ENCODE measurements at places on chromosomes 1 and 21. TPM values are rescaled to one million over a fixed set of nuclear protein-coding genes. Genes with fewer than 3 reads are reported as not detected.
A peak's percentile ranks its signal among the peaks of the same experiment; 100 is the strongest.

GRCh38 chr1:218613105-218613504, 268.0 kb downstream of the TGFB2 start:
- no peak for DNase-seq

DNA sequence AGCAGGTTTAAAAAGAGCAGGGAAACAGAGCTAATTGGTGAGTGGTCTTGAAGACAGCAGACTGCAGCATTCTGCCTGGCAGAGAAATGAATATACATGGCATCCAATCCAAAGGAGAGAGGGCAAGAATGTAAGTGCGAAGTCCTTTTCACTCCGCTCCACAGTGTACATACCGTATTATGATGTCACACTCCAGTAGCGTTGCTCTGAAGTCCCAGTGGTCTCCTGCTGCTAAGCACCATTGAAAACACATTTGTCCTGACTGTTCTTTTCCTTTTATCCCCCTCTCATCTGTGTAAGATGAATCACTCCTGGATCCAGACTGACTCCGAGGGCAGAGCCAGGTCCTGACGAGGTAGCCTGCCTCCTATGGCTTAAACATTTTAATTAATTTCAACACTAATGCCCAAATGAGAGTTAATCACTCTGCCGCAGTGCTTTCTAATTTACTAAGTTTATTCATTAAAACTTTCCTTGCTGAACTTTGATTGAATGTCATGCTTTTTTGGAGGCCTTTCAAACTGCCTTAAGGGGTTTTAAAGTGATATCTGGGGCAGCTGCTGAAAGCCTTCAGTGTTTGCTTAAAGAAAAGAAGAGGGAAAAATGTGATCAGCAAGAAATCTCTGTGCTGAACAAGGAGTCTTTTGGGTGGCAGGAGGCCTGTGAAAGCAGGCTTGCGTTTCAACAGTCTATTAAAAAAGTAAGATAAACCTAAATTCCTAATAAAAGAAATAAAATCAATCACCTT, 227.2 kb downstream of the ATG4C start:
- DNase-seq = no peak

- DNase-seq = no peak
These were observed 389.7 kb downstream of the NCAM2 start for GRCh38 chr21:21387916-21388315.

DNA sequence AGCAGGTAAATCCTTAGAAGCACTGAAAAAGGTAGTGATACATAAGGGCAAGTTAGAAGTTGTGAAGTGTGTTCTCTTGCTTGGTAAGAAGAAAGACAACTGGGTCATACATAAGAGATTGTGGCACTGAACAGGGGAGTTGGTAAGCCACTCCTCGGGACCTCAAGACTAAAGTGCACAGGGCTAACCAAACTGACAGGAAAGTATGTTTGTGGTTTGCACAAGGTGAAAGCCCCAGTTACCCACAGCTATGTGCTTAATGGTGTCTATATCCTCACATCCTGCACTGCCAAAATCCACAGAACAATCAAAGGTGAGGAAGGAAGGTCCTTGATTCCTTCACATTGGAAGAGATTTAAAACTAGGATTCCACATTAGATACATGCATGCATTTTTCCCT, 276.5 kb downstream of the DNM3 start:
- DNase-seq = peak; percentile 57

The KCNK1 gene
- polyA plus RNA-seq = not detected

The ESPN gene
- 0.48 TPM for polyA plus RNA-seq

DNA sequence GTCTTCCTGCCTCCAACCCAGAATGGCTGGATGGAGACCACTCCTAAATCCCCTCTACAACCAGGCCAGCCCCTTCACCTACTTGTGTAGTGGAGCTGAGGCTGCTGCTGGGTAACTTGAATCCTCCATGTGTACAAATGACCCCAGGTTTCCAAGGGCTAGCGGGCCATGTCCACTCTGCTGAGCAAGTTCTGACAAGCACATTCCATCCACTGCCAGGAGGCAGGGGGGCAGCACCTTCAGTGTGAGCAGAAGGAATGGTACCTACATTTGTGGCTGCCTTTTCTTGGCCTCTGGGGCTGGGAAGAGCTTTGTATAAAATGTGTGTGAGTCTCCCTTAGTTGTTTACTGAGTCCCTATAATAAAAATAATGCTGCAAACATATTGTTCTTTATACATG, 14.5 kb downstream of the KIAA0040 start:
- no peak for DNase-seq

The LRRC71 gene
- polyA plus RNA-seq = not detected

GRCh38 chr1:112247961-112248360, 148.1 kb upstream of the CTTNBP2NL start:
- DNase-seq = no peak

The LCE3E gene
- not detected for polyA plus RNA-seq

The PLA2G2A gene
- not detected for polyA plus RNA-seq

DNA sequence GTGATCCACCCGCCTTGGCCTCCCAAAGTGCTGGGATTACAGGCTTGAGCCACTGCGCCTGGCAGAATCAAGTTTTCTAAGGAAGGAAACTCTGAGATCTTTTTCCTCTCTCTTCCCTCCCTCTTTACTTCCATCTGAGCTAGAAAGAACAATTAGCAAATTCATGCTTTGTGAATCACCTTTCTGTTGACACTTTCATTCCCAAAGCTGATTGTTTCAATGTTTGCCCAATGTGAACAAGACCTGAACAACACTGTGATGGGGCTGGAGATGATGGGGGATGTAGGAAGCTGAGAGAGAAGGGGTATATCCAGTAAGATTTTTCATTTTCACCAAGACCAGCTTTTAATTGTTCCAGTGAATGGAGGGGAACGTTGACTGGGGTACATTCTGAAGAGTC, 5.7 kb upstream of the TENT5B start:
- no peak for DNase-seq

DNA sequence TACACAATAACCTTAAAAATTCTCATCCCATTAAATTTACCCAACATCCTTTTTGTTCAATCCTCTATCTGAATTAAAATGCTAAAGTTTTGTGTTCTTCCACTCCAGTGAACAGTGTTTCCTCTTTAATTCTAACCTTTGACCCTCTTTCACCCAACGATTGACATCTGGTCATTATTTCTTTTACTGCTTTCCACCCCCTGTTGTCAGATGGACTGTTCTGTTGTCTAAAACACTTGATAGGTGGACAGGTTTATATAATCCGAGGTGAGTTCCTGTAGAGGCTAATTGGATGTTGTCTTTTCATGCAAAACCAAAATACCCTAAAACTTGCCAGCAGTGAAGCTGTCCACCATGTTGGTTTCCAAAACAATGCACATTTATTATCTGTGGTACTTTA, 73.4 kb upstream of the SERTAD4 start:
- DNase-seq = no peak

DNA sequence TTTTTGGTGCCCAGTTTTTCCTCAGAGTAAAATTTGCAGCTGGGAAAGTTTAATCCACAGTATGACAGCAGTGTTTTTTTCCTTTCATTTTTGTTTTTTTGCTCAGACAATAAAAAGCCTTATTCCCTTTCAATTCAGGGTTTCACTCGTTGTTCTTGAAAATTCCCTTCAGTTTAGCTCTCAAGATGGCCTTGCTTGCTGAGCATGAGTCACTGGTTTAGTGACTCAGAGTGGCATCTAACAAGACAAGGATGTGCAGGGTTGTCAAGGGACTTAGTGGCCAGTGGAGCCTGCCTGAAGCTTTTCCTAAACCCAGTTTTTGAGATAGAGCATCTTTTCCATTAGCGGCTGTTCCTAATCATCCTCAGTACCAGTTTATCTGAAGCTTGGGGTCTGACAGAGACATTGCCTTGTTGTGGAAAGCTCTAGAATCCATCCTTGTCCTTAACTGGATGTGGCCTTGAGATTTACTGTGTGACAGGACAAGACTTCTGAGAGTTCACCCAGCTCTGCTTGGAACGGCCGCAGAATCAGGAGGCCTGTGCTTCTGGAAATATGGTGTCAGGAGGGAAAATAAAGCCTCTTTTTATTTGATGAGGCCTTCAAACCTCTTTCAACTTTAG, 48.4 kb upstream of the DNAJC6 start:
- no peak for DNase-seq

GRCh38 chr1:113978863-113979702, at the start of gene OLFML3:
Gene OLFML3 (plus strand): TSS chr1:113979474. CDS start chr1:113979517, 43 bp downstream.
- DNase-seq = peak; percentile 22

The CLCNKB gene
- not detected for polyA plus RNA-seq

The TMEM240 gene
- not detected for polyA plus RNA-seq

DNA sequence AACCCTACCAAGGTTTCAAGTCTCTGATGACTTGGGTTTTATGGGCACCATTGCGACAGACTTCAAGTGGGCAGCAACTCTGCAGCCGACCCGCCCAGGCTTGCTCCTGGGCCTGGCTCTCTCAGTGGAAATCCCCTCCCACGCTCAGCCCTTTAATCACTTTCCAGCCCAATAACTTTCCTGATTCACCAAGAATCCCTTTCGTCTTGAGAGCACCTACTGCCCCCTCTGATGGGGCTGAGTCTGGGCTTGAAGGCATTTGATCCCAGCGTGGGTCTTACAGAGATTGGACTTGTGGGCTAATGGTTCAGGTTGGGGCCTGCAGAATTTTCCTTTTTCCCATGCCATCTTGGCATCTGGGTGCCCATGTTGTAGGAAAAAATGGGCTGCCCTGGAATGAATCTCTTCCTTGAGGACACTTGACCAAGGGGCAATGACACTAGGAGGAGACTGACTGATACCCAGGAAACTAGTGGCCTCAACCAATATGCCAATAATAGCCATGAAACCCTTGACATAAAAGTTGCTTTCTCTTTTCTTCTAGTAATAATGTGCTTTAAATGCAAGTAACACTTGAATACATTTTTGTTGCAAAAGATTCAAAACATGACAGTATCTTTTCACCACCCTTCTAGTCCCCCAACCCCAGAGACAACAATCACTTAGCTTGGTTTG, 7.8 kb upstream of the PHLDA3 start:
- DNase-seq = no peak

- DNase-seq = no peak
These were observed 401 bp downstream of the UQCRH start for GRCh38 chr1:46303872-46304326.

DNA sequence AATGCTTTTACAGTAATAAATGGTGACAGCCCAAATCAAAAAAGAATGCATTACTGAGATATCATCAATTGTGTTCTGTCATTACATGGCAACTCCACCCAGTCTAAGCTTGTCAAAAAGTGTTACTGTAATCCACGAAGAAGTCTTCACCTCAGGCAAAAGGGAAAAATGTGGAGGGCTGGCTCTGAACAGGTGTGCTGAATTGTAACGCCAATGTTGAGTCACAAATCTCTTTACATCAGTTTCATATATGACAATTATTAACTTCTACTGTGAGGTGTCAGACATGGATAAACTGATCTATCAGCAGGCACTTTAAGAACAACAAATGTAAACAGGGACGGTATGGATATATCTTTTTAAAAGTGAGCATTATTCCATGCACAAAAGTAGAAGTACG, 98.5 kb upstream of the DMRTA2 start:
- no peak for DNase-seq

The SEC16B gene
- polyA plus RNA-seq = not detected

The FCN3 gene
- polyA plus RNA-seq = not detected

The PRKAA2 gene
- not detected for polyA plus RNA-seq

DNA sequence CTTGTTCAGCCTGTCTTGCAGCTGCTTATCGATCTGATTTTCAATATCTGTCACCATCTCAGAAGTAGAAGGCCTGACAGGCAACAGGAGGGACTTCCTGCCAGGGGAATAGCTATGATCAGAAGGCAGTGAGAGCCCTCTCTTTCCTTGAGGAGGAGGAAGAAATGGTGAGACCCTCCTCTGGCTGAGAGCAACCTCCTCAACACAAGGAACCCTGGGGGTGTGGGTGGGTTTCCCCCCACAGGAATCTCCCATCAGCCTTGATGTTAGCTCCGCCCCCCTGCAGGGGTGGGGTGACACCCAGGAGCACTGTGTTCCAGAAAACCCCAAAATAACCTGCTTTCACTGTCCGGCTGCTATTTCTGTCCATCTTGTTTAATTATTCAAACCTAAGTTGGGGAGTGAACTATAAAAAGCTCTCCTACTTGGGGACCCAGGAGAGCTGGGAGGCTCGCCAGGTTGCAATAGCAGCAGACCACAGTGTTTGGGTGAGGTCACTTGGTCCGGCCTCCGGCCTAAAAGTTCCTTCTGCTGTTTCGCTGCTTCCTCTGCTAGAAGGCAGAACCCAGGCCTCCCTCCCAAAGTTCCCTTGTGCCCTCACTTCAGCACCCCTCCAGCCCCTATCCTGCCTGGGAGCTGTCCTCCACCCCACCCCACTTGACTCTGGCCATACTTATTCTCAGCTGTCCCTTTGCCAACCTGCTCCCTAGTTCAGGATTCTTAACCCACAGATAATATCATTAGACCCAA, 7.8 kb upstream of the MEF2D start:
- DNase-seq = no peak

The ANKRD45 gene
- polyA plus RNA-seq = not detected

- DNase-seq = peak; percentile 44
These were observed 19.5 kb downstream of the XKR8 start for GRCh38 chr1:27979151-27979858.

The ITLN2 gene
- polyA plus RNA-seq = not detected

DNA sequence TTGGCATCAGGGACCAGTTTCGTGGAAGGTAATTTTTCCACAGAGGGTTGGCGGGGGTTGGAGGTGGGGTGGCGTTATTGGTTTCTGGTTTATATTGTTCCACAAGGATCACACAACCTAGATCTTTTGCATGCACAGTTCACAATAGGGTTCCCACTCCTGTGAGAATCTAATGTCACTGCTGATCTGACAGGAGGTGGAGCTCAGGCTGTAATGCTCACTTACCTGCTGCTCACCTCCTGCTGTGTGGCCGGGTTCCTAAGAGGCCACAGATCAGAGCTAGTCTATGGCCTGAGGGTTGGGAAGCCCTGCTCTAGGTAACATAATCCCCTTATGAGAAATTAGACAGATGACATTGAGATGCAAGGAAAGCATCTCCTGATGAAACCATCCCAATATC, 12.6 kb downstream of the GBP5 start:
- no peak for DNase-seq

- no peak for DNase-seq
These were observed 10.3 kb downstream of the CAP1 start for GRCh38 chr1:40050863-40051262.

The UBXN10 gene
- 1.4 TPM for polyA plus RNA-seq

DNA sequence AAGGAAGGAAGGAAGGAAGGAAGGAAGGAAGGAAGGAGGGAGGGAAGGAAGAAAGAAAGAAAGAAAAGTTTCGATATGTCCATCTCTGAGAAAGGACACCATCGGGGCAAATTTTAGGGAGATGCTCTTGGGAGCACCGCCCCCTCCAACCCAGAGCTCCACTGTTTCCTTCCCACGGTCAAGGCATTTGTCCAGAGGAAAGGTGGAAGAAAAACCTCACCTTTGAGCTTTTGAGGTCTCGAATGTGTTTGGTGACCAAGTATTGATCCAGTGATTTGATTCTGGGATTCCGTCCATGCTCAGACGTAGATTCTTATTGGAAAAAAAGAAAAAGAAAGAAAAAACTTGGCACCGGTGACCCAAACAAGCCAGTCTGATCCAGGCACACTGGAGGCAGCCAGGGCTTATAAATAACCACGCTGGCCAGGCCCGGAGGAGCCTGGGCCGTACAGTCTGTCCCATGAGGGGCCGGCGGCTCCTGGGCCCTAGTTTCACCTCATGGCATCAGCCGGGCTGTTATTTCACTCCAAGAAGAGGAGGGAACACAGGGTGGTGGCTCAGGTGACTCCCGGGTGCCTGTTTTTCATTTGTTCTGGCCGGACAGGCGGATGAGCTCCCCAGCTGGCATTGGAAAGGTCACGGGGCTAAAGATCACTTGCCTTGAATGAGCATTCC, 36.1 kb upstream of the SLC25A33 start:
- no peak for DNase-seq

The COL11A1 gene
- polyA plus RNA-seq = not detected

GRCh38 chr1:203101813-203102634, 16.2 kb upstream of the MYOG start:
- no peak for DNase-seq

- DNase-seq = no peak
These were observed 827 bp downstream of the OR2B11 start for GRCh38 chr1:247456914-247457639.
